ENCODE measurements at places on chromosomes 4 and X. TPM values are rescaled to one million over a fixed set of nuclear protein-coding genes. Genes with fewer than 3 reads are reported as not detected.

HSFX3 gene
- not detected for total RNA-seq

CACNA1F gene
- total RNA-seq: not detected

SLC2A9 gene
- total RNA-seq: 0.22 TPM

TASL gene
- total RNA-seq: not detected

FAM9C gene
- total RNA-seq: not detected

PABPC1L2A gene
- not detected for total RNA-seq

TAF7L gene
- under 0.01 TPM for total RNA-seq

SASH3 gene
- total RNA-seq: not detected

GABRE gene
- total RNA-seq: 11.0 TPM

IL13RA2 gene
- total RNA-seq: 0.11 TPM

GRIA3 gene
- not detected for total RNA-seq

C4orf50 gene
- total RNA-seq: under 0.01 TPM

SSX3 gene
- not detected for total RNA-seq

SRPX2 gene
- total RNA-seq: 14.1 TPM

NALF2 gene
- total RNA-seq: 0.11 TPM

CENPVL2 gene
- not detected for total RNA-seq

BEND2 gene
- total RNA-seq: not detected

PPP2R2C gene
- 0.65 TPM for total RNA-seq

SOWAHD gene
- not detected for total RNA-seq

FABP2 gene
- not detected for total RNA-seq

SPANXN3 gene
- total RNA-seq: not detected

ANOS1 gene
- 2.4 TPM for total RNA-seq

F9 gene
- not detected for total RNA-seq

MORC4 gene
- 15.4 TPM for total RNA-seq

CTAG2 gene
- 0.39 TPM for total RNA-seq

RIPPLY1 gene
- not detected for total RNA-seq

RHOXF2B gene
- total RNA-seq: not detected

MBNL3 gene
- total RNA-seq: 3.9 TPM

TMSB15A gene
- 1.6 TPM for total RNA-seq

NLGN4X gene
- total RNA-seq: under 0.01 TPM

MAGEC2 gene
- not detected for total RNA-seq

PCSK1N gene
- total RNA-seq: 13.1 TPM

CLDN34 gene
- not detected for total RNA-seq

Data from placental epithelial cell (primary cell).